ENCODE measurements at places on chromosomes 16 and 17.
A peak's percentile ranks its signal among the peaks of the same experiment; 100 is the strongest.

GRCh38 chr17:37358098-37358829 lies 17.5 kb upstream of the C17orf78 start:
- DNase-seq = peak; percentile 19

DNA sequence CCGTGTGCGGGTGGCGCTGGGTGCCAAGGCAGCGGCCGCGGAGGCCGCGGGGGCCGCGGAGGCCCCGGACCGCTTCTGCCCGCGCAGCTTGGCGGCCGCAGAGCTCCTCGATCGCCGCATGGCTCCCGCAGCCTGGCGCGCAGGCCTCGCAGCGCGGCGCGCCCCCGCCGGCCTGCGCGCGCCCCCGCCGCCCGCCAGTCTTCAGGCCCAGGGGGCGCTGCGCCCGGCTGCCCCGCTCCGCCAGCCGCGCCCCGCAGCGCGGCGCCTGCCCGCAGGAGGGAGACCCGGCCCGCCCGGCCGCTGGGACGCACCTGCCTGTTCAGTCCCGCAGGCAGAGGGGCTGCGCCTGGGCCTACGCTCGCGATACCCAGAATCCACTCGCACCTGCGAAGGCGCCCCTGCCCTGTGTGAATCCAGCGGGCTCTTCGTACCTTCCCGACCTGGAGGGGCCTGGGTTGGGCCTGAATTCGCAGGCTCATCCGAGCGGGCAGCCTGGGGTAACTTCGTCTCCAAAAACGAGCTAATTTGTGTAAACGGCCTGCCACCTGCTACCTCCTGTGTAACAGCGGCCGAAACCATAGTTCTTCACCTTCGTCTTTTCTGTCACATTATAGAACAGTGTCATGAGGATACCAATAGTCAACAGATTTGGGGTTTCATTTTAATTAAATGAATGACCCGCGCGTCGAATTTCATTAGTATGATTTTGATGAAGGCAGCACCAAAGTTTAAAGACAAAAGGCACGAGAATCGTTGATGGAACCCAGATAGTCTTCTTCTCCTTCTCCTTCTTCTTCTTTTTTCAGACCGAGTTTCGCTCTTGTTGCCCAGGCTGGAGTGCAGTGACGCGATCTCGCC lies at the start of gene CENPV:
CENPV (minus strand) TSS at position 153 of the 858 bp plus-strand sequence; CDS start at position 120, 33 bp downstream.
- DNase-seq = peak; percentile 81

DNA sequence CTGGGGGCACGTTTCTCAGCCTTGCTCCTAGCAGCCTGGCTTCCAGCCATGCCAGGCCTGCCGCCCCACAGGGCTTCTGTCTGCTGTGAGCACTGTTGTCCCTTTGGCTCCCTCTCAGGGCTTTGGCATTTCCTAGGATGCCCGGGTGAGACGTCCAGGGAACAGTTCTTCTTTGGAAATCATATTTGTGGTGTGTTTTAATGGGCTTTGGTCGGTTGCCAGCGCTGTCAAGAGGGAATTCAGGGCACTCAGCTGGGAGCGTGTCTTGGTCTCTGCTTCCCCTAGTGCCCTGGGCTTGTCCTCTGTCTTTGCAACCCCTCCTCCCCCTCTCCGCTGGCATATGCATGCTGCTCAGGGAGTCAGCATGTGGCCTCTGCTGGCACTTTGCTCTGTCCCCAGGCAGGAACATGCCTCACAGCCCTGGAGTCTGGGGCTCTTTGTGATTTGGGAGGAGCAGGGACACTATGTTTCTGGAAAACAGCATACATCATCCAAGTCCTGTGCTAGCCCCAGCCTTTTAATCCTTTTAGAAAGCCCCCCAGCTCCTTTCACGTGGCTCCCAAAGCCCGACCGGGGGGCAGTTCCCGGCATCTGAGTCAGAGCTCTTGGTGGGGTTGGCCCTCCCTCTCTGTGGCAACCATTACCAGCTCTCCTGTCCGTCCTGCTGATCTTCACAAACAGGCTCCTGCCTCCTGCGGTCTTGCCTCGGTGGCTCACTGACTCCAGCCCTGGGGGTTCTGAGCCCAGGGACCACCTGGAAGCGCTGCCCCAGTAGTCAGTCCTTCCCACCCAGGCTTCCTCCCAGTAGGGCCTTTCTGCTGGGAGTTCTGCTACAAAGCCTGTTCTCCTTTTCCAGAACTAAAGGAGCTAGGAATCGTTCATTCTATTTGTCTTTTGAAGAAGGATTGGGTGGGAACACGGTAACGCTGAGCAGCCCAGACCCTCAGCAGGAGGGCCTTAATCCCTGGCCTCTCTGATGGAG lies 26.7 kb downstream of the SAP30BP start:
- no peak for DNase-seq

DNA sequence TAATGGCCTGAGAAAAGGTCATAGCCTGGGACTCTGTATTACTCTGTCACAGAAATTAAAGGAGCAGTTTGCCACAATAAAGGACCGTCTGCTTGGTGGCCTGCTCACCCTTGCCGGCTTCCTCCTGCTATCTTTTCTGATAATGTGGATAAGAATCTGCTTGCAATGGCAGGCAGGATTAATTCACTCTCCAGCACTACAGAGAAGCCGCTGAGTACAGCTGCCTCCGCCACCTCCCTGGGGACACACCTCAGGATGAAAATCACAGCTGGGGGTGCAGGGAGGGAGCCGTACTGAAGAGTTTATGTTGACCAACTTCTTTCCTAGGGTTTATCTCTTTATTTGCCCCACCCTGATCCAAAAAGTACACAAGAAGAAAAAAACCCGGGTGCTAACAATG lies 245.9 kb upstream of the RPL38 start:
- DNase-seq = no peak

- DNase-seq = no peak
Measured at GRCh38 chr17:1641065-1641403, 4.5 kb downstream of the SCARF1 start.

DNA sequence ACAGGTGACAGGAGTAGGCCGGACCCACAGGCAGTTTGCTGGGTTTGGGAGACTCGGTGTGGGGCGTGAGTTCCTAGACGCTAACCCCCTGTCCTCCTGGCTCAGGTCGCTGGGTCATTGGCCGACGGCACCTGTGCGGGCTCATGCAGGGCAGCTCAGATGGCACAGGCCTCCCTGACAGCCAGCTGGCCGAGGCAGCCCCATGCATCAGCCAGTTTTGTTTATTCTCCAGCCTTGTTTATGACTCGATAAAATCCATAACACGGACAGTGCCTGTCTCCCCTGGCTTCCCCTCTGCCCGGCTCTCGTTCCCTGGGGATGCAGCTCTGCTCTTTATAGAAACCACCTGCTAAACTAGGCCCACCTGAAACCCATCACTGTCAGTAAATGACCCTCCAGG lies 46.0 kb downstream of the SDK2 start:
- no peak for DNase-seq

DNA sequence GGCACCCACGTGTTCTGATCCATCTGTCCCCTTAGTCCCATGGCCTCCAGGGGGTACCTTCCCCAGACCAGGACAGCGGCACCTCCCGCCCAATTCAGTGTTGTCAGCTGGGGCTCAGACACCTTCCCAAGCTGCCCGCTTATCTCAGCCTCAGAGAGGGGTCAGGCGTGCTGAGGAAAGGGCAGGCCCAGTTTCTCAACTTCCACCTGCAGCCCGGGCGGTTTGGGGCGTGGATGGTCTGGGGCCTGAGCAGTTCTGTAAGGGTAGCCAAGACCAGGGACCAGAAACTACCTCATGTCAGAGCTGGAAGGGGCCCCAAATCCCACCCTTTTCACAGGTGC lies 5.1 kb downstream of the PLCD3 start:
- DNase-seq = no peak

- DNase-seq = no peak
Measured at GRCh38 chr17:35596530-35597233, 9.6 kb downstream of the AP2B1 start.

- DNase-seq = no peak
Measured at GRCh38 chr16:50464325-50465290, 83.6 kb upstream of the NKD1 start.

- DNase-seq = no peak
Measured at GRCh38 chr17:19573075-19573474, 39.4 kb downstream of the SLC47A1 start.

DNA sequence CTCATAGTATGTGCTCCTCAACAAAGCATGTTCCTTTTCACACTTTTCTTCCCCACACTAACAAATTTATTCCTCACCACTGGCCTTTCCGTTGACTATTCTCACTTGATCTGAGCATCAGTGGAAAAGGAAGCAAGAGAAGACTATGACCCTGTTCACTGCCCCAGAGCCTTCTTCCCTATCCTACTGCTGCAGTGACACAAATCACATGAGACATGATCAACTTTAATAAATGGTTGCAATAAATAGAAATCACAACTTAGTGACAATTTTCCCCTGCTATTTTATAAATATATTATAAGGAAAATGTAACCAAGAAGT lies 438.7 kb upstream of the SOX9 start:
- DNase-seq = no peak

DNA sequence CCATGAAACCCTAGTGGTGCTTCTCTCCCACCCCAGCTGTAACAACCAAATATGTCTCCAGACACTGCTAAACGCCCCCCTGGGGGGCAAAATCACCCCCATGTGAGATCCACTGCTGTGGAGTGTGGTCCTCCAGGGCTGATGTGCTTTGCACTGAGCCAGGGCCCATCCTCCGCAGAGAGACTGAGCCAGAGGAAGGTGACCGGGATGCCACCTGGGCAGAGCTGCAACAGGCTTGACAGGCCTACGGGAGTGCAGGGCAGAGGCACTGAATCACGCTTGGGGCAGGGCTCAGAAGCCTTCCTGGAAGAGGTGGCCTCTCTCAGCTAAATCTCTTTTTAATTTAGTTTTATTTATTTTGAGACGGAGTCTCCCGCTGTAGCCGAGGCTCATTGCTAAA lies 4.4 kb downstream of the GJD3 start:
- no peak for DNase-seq

DNA sequence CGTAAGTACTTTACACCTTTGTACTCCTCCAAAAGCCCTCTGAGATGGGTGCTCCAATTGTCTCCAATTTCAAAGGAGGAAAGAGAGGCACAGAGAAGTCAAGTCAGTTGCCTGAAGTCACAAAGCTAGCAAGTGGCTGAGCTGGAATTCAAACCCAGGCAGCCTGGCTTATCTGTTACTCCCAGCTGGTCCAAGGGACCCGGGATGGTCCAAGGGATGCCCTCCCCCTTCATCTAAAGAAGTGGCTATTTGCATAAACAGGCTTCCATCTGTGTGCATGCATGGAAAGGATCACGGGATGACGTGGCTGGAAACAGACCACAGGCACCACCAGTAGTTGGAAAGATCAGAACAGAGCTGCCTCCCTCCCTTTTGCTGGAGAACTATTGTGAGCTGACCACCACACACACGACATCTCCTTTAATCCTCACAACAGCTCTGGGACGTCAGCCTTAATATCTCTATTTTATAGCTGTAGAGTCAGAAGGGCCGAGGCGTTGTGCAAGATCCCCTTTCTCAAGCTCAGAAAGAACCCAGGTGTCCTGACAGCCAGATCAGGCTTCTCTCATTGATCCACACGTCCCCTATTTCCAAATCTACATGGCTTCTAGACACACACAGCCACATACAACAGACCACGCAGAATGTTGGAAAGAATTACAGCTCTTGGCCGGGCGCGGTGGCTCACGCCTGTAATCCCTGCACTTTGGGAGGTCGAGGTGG lies 10.9 kb upstream of the COL1A1 start:
- DNase-seq = no peak

GRCh38 chr16:78778101-78779004 lies 678.9 kb downstream of the WWOX start:
- DNase-seq = no peak

GRCh38 chr16:67199011-67199807 lies at the start of gene ELMO3:
Gene ELMO3, plus strand, starts transcription at chr16:67199131. Its CDS starts 196 bp downstream, at chr16:67199327.
- DNase-seq = peak; percentile 39

- no peak for DNase-seq
Measured at GRCh38 chr16:19753815-19754643, 36.0 kb downstream of the IQCK start.

DNA sequence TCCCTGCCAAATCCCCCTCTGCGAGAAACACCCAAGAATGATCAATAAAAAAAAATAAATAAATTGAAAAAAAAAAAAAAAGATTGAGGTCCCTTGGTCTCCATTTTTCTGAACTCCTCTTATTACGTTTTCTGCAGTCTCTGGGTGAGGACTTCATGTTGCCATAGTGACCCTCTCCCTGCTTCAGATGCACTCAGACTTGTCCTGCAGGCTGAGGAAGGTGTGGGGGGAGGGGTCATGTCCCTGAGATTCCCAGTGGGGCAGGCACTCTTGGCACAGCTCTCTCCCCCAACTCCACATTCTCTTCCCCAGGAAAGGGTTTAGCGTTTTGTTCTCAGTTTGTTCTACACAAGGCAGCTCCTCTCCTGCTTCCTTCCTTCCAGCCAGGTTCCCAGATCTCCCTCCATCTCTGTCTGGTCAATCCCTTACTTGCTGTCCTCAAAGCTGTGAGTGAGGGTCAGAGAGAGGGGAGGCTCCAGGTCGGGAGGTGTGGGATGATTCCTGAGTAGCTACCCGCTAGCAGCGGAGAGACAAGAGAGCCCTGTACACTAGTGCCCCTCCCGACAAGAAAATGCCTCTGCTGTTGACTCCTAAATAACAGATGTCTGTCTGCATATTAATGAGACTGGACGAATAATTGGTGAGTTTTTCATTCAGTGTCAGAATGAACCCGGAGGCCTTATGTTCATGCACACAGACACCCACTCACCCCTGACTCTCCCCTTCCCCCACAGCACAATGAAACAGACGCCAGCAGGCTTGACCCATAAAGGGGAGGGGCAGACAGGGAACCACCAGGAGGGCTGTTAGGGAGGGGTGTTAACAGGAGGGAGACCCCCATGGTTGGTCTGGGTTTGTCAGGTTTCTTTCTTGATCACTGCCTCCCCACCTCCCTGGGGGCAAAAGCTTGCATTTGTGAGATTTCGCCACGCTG lies 9.2 kb downstream of the RND2 start:
- DNase-seq = no peak

Measured in NCI-H1930 (cell line).